ENCODE measurements at places on chromosomes 2 and 18.

DNA sequence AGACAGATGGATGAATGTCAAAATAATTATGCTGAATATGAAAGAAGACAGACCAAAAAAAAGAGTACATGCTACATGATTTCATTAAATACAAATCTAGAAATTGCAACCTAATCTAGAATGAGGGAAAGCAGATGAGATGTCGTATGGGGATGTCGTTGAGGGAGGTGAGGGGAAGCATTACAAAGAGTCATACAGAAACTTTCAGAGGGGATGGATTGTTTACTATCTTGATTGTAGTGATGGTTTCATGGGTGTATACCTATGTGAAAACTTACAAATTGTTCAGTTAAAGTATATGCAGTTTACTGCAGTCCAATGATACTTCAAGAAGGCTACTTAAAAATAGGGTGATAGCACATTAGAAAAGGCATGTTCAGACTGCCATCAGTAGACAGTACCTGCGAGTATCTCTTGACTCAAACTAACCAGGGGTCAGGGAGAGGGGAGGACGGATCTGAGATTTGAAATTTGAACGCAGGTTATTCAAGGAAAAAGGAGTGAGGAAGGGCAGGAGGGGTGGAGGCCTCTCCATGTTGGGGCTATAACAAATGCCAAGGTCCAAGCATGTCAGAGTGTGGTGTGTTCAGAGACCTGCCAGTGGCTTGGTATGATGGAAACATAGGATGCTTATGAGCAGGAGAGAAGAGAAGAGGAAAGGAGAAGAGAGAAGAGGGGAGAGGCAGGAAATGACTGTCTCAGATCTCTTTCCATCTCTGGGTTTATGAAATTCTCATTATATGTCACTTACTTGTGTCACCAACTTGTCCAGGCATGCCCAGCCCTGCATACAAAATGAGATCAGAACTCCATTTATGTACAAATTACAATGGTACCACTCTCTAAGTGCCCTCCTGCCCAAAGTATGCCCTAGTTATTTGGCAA, 257.3 kb upstream of the CXCR4 start:
- no peak for DNase-seq

DNA sequence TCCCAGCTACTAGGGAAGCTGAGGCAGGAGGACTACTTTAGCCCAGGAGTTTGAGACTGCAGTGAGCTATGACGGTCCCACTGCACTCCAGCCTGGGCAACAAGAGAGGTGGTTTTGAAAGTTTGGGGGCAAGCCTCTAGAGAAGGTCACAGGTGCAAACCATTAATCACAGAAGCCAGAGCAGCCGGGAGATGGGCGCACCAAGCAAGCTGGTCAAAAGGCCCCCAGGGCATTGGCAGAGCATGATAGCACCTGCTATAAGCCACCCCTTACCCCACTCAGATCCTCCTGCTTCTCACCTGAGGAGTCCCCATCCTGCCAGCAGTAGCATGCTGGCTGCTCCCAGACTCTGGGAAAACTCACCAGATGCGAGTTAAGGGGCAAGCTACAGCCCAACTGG, 116.1 kb upstream of the RAB12 start:
- no peak for DNase-seq

DNA sequence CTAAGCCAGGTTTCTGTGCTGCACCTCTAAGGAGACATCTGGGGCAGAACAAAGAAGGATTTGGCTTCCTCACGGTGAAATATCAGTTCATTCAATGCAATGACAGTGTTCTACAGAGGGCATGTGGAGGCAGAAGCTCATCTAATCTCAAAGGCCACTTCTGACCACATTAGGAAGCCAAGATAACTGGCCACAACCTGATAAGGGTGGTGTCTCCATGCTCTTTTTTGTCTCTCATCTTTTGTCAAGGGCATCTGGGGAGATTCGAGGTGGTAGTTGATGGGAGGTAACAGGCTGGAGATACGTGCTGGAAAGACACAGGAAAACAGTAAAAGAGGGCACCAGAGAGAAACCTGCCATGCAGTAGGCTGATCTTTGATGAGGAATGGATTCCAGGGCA, 303.9 kb downstream of the LRATD1 start:
- no peak for DNase-seq

DNA sequence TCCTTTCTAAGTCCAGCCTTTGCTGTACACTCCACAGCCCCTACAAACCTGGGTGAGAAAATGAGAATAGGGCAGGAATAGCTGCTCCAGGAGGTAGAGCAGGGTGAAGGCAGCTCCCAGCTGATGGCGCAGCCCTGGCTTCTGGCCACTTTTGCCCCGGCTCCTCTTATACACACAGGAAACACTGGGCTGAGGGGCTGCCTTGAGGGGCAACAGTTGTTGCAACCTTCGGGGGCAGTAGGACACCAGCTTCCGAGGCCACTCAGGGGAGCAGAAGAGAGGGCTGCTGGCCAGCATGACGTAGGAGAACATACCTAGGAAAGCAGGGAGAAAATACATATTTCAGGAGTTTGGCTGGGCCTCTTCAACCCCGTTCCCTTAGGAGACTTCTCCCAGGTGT, 8.1 kb downstream of the GGCX start:
- no peak for DNase-seq

DNA sequence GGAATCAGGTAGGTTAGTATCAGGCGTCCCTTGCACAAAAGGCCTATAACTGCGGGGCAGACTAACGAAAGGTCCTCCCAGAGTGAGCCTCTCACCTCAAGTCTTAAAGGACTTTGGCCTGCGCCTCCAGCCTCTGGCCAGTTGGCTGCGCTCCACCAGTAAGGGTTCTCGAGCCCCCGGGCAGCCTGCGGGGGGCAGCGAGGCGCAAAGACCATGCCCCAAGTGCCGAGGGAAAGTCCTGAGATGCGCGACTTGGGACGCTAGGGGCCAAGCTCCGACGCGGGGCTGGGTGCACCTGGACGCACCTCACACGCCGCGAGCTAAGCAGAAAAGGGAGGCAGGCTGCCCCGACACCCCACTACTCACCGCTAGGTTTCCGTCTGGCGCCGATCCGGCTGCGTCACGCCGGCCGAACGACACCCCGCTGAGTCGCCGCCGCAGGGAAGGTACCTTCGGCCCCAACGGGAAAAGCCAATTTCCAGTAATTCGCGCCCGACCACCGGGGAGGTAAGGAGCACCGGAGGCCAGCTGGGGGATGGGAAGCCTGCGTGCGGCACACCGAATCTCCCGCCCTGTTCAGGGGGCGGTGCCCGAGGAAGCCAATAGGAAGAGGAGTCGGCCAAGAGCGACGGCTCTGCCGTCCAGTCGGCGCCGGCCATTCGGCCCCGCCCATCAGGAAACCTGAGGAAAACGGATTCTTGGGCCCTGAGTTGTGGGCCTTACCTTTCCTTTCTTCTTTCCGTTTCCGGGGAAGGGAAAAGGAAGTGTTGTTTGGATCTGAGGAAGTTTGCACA, at the start of gene ORC2:
ORC2 (minus strand) TSS at position 537 of the 794 bp plus-strand sequence. CDS start 5,537 bp downstream, outside the sequence.
- DNase-seq: peak; percentile 82

GRCh38 chr2:28664120-28664842, 87.3 kb upstream of the PPP1CB start:
- no peak for DNase-seq

GRCh38 chr18:62716619-62717168, 1.4 kb downstream of the PHLPP1 start:
- DNase-seq: no peak

DNA sequence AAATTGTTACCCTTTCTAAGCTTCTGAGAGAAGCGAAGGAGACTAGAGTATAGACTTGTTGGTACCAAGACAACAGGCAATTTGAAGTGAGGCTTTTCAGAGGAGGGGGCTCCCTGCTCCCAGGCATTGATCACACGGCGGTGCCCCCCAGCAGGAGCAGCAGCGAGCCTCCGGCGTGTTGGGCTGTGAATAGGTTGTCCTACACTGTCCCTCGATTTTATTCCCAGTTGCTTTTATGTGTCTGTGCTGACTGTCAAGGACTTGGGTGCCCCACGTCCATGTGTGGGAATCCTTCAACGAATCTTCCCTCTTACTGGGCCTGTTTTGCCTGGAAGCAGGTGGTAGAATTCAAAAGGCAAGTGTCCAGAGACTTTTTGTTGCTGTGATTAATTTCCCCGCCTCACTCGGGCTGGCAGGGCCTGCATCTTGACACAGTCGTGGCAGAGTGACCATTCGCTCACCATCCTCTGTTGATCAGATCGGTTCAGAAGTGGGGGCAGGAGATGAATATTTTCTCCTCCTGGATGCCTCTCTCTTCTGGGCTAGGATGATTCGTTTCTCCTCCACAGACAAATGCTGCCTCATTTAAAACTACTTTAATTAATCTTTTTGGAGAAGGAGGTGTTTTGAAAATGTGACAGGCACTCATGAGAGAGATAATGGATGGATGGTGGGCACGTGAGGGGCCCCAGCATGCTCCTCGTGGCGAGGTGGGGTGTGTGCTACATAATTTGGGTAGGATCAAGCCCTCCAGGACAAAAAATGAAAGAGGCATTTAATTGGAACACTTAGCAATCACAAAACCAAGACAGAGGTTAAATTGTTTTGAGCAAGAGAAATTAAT, 77.6 kb downstream of the SMIM21 start:
- no peak for DNase-seq

DNA sequence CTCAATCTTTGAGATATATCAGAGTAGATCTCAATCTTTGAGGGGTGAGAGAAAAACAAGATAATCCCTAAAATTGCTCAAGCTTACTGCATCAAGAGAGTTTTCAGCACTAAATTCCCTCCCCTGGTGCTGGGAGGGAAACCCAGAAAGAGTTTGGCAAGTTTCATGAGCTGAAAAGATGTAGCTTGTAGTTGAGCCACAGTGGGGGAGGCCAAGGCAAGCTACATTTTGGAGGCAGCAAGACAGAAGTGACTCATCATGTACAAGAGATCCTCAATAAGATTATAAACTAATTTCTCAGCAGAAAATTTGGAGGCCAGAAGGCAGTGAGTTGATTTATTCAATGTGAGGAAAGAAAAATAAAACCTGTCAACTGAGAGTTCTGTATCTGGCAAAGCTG, 308.2 kb downstream of the PIEZO2 start:
- DNase-seq: no peak

- DNase-seq: no peak
These were observed 90.9 kb downstream of the ACAA2 start for GRCh38 chr18:49722477-49722876.

DNA sequence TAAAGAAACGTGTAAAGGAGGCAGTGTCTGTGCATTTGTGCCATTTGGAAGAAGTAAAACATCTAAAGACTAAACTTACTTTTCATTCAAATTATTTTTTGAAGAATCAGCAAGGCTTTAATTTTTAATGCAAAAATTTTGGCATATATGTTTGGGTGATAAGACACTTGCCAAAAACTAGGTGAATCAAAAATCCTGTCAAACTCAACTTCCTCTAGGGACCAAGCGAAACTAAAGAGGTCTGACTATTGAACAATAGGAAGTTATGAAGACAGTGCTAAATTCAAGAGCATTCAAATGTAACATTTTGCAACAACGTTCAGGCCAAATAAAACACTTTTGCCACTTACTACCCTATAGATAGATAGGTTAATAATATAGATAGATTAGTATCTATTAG, 306.1 kb downstream of the NOL4 start:
- DNase-seq: no peak

DNA sequence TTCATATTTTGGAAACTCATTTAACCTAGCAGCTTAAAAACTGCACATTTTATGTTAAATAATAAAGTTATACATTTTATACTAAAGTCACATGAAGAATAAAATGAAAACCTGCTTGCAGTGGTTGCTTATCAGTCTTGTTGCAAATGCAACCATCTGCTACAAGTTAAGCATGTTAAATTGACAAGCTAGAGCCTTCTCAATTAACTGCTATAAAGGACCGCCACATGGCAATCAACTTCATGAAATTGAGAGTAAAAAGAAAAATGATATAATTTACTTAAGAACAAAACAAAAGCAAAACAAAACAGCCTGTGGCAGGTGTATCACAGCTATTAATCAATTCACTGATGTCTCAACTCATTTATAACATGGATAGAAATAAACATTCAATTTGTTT, 78.7 kb downstream of the RTTN start:
- no peak for DNase-seq

DNA sequence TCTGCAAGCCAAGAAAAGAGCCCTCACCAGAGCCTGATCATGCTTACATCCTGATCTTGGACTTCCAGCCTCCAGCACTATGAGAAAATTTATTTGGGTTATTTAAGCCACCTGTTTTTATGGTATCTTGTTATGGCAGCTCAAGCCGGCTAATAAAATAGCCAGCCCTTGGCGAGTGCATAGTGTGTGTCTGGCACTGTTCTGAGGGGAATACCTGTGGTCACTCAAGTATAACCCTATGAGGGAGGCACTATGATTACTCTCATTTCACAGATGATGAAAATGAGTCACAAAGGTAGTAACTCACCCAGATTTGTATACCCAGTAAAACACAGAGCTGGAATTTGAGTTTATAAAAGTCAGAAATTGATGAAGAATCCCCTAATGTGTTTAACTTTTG, 556.9 kb upstream of the SETBP1 start:
- no peak for DNase-seq

GRCh38 chr2:209426432-209426831, 2.6 kb downstream of the MAP2 start:
- no peak for DNase-seq

GRCh38 chr2:158968396-158969161, at the start of gene TANC1:
TANC1 (plus strand) TSS chr2:158968640; CDS start chr2:159065911, 97,271 bp downstream.
- peak; percentile 92 for DNase-seq

GRCh38 chr2:63856303-63856603, 14.6 kb downstream of the UGP2 start:
- DNase-seq: no peak

DNA sequence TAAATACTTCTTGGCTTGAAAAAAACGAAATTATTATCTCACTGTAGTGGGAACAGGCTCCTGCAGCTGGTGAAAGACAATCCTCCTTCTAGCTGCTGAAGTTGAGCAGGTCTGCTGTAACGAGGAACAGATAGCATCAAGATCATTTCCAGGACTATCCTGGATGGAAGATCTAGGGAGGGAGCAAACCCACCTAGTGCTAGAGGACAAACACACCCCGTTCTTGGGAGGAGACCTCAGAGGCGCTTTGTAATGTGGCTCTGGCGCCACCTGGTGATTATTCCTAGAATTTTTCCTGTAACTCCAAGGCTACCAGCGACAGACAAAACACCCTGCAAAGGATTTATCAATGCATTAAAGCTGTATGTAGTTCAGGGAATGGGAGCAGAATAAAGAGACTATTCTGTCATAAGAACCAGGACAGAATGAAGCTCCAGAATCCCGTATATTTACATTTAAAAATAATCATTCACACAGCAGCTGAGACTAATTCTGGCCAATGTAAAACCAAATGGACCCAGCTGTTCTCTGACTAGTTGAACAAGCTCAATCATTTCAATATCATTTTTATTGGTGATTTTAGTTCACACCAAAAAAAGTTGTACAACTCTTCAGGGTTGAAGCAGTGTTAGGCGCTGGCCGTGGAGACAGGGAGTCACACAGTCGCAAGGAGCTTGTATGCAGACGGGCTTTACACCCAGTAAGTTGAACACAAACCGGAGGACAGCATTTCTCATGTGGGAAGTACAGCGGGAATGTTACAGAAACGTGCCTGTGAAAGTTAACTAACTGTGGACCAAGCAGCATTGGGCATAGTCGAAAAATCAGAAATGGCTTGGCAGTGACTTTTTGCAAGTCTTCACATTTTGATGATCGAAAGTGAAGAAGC, 290.3 kb downstream of the TRIB2 start:
- peak; percentile 30 for DNase-seq

All from amniotic stem cell (primary cell).